ENCODE measurements at places on chromosomes 2 and 18. TPM values are rescaled to one million over a fixed set of nuclear protein-coding genes. Genes with fewer than 3 reads are reported as not detected.
A peak's percentile ranks its signal among the peaks of the same experiment; 100 is the strongest.

DNA sequence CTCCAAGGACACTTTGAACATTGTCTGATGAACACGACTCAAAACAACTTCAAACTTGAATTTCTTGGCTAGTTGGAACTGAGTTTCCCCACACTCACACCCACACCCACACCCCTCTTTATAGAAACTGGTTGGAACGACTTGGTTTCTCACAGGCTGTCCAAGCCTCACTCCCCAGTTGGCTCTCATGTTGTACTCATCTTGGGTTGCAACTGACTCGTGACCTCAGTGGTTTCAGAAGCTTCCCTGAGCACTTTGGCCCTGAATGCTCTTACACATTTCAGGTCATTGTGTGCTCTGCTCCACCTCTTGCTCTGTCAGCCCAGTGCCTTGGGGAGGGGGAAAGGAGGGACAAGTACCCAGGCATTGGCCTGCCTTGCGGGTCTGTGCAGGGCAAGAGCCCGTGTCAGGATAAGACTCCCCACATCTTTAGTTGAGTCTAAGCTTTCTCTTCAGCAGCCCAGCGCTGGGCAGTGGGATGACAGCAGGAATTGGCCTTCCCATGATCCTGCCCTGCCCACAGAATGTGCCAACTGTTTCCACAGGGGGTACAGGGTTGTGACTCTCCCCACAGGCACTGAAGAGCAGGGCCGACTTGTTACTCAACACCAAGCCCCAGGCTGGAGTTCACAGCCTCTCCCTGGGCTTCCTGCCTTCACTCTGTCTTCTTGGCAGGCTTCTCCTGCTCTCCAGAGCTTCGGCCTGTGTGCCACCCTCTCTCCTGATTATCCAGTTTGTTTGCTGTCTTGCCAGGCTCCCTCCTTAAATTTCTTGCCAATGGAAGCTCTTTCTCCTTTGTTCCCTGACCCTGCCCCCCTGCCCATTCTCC is 104.6 kb downstream of the RTN4 start:
- no peak for DNase-seq

GRCh38 chr18:58645398-58645797 is 16.5 kb upstream of the ALPK2 start:
- DNase-seq: no peak

DNA sequence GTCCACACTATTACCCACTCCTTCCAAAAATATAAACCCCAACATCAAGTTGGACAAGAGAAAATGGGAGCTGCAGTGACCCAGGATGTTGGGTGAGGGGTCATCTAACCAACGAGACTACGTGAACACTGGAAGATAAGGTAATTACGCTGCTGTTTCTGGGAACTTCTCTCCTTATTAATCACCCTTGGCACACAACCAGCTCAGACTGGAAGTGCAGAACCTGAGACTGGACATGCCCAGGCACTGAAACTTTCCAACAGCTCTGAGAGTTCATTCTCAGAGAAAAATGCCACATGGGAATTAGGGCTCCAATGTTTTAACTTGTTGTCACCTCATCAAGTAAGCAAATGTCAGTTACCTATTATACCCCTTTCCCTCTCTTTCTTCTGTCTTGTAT is 135.3 kb downstream of the CCDC148 start:
- no peak for DNase-seq

DNA sequence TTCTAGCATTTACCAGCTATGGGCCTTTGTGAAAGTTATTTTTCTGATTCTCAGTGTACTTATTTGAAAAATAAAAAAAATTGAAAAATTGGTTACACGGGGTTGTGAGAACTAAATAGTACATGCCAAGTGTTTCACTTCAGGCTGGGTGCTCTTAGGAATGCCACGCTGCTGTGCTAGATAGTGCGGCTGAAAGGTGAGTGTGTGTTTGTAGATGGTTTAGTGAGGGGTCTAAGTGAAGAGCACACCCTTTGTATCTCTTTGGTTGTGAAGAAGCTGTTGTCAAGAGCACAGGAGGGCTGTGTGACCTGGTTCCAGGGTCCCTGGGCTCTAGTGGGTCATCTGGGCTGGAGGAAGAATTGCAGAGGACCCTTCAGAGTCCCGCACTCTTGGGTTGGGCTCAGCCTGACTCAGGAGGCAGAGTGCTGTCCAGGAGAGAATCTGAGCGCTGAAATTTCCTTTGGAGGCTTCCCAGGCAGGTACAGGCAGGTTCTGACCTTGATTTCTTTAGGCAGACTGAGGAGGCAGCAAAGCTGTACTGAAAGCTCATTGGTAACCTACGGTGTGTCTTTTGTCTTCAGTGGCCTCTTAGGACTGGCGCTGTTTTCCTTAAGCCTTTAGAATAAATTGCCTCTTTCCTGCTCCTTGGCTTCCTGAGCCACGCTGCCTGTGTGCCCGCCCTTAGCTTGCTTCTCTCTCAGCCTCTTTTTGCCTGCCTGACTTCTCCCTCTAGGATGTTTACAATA is 44.4 kb downstream of the MAP4K4 start:
- DNase-seq: no peak

- no peak for DNase-seq
These were observed 4.9 kb downstream of the UCN start for GRCh38 chr2:27303093-27304025.

GRCh38 chr2:241559323-241560161 is 997 bp downstream of the BOK start:
- DNase-seq: no peak

DNA sequence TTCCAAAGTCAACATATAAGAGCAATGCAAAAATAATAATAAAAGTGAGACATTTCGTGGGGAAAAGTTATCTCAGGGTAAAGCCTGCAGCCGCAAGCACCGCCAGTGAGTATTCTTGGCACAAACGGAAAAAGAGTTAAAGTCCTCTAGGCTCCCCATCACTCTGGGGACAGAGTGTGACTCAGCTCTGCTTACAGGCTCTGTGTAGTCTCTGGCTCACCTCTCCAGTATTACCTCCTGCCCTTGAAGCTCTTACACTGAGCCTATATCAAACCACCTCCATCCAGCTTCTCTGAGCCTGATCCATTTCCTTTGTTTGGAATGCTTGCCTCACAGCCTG is 55.5 kb downstream of the MTHFD2 start:
- DNase-seq: no peak

- DNase-seq: no peak
These were observed 30.9 kb upstream of the SERPINB12 start for GRCh38 chr18:63511285-63511684.

DNA sequence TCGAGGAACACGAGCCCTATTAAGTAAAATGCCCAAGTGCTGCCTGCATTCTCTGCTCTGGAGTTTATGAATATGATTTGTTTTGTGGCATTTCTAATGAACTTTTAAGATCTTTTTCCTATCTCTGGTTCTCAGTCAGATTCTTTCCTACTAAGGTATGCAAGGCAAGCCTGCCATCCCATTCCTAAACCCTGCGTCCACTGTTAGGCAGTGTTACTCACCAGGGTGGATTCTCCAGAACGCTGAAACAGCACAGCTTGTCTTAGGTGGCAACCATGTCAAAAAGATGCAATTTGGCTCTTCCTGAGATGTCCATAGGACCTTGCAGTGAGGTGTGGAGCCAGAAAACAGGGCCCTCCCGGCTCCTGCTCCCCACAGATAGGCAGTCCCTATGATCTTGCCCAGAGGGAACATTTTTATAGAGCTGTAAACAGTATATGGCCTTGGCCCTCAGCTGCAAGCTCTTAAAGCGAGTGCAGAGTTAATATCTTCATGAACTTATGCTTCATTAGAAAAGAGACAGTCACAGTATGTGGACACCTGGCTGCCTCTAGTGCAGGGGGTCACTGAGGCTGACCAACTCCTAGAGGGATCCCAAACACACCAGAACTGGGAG is 84.4 kb downstream of the TPGS2 start:
- DNase-seq: no peak

GRCh38 chr2:179460181-179460929 is 195.7 kb upstream of the SESTD1 start:
- DNase-seq: peak; percentile 50

GRCh38 chr2:192000196-192000980 is 153.5 kb upstream of the CAVIN2 start:
- no peak for DNase-seq

DNA sequence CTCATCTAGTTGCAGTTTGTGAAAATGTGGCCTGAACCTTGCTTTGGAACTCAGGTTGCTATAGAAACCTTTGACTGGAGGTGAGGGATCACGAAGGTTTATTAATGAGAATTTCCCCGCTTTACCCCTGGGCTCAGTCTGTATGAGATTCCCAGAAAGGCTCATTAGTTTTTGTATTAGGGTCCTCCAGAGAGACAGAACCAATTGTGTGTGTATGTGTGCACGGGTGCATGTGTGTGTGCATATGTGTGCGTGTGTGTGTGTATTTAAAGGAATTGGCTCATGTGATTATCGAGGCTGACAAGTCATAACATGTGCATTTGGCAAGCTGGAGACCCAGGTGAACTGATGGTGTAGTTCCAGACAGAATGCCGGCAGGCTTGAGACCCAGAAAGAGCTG is 113.8 kb upstream of the DLX2 start:
- no peak for DNase-seq

GRCh38 chr2:238875101-238875470 is 27.2 kb downstream of the TWIST2 start:
- DNase-seq: no peak

- DNase-seq: no peak
These were observed 2.0 kb downstream of the PXDN start for GRCh38 chr2:1742301-1742680.

- DNase-seq: no peak
These were observed 674 bp downstream of the PTPN4 start for GRCh38 chr2:119760237-119760955.

GRCh38 chr2:70645733-70646419 is 92.2 kb upstream of the TGFA start:
- DNase-seq: no peak

GRCh38 chr2:158948964-158949699 is 19.3 kb upstream of the TANC1 start:
- DNase-seq: no peak

- no peak for DNase-seq
These were observed 24.1 kb downstream of the PRKD3 start for GRCh38 chr2:37300578-37300977.

- no peak for DNase-seq
These were observed 94.1 kb downstream of the GALNT3 start for GRCh38 chr2:165699946-165700345.

The CELF4 gene
- not detected for total RNA-seq

The ALKAL2 gene
- not detected for total RNA-seq

The CIB4 gene
- total RNA-seq: not detected

The SCG2 gene
- 0.29 TPM for total RNA-seq

The SAG gene
- not detected for total RNA-seq

The GALR1 gene
- not detected for total RNA-seq

All from glomerular endothelial cell (primary cell).